ENCODE measurements at places on chromosomes 16 and 17. TPM values are rescaled to one million over a fixed set of nuclear protein-coding genes. Genes with fewer than 3 reads are reported as not detected.

GRCh38 chr16:61105544-61105943 lies 930.7 kb downstream of the CDH8 start:
- DNase-seq, result no peak

The PABPN1L gene
- total RNA-seq, result not detected

DNA sequence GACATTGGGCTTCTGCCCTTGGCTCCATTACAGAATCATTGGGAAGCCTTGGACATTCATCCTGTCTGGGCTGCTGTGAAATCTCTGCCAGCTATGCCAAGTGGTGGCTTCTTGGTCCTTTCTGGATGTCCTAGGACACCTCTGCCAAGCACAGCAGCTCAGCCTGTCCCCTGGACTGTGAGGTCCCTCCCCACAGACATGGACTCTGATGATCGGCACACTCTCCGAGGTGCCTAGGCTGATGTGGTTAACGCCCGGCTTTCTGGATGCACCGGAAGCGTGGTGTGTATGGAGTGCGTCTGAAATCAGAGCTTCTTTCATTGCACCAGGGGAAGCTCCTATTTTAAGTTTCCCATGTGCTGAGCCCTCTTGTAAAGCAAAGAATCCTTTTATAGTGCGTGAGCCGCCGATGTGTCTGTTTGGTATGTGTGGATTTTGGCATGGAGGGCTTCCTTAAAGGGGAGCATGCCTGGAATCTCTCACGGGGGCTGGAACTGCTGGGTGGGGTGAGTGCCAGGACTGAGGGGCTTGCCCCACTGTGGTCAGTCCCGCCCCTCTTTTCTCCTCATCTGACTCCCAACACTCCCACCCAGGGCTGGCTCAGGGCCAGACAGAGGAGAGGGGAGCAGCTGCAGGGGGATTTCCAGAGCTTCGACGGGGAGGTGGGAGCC lies 7.0 kb upstream of the ARHGAP23 start:
- DNase-seq, result peak; percentile 89

DNA sequence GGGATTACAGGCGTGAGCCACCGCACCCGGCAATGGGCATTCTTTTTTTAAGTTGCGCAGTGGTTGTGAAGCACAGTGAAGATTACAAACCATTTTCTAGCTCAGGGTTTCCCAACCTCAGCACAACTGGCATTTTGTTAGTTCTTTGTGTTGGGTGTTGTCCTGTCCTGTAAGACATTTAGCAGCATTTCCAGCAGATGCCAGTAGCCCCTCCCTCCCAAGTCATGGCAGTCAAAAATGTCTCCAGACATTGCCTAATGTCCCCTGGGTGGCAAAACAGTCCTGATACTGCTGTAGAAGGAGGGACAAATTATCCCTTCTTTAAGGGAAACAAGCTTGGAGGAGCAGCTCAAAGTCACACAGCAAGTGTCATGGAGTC lies 15.6 kb downstream of the PLK1 start:
- no peak for DNase-seq

DNA sequence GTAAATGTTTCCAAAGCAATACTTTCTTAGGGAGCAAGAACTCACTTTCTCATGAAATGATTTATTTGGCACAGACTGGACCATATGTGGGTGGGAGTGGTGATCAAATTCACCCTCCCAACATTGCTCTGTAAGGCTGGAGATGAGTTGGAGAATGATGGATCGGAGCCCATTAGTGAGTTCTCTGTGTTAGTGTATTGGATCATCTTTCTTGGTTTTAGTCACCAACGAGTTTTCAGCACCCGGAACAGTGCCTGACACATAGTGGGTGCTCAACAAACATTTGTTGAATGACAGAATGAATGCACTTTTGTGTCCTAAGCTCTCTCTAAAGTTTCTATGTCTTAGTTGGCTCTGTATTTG lies 104.5 kb upstream of the FAM20A start:
- DNase-seq, result no peak
